ENCODE measurements at places on chromosomes 12 and 14.

GRCh38 chr12:25151476-25151875, 43.5 kb downstream of the DNAI7 start:
- peak; percentile 83 for DNase-seq

DNA sequence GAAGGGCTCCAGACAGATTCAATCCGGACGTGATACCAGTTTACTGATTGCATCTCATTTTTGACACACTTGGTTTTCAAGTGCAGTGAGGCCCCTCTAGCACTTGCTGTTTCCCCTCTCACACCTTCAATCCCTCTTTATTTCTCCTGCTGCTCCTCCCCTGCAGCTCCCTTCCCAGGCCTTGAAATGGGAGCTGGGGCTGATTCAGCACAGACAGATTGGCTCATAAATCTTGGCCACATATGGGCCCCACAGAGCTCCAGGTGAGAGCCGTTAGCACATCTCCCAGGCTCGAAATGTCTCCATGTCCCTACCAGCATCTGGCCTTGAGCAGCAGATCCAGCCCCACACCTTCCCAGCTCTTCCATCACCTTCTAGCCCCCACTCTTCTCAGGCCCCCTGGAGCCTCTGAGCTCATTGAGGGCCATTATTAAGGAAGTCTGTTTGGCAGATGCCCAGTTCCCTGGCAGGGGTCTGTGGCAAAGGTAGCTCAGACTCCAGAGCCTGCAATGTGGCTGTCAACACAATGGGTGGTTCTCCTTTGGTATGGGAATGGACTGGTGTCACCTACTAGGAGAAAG, 220.3 kb upstream of the FKBP4 start:
- no peak for DNase-seq

GRCh38 chr12:60805364-60805763, 1209.5 kb downstream of the SLC16A7 start:
- DNase-seq: no peak

GRCh38 chr14:20278414-20278813, 27.3 kb downstream of the TTC5 start:
- no peak for DNase-seq

- DNase-seq: peak; percentile 32
Observed at GRCh38 chr14:106872611-106873446, 1346.4 kb downstream of the TMEM121 start.

DNA sequence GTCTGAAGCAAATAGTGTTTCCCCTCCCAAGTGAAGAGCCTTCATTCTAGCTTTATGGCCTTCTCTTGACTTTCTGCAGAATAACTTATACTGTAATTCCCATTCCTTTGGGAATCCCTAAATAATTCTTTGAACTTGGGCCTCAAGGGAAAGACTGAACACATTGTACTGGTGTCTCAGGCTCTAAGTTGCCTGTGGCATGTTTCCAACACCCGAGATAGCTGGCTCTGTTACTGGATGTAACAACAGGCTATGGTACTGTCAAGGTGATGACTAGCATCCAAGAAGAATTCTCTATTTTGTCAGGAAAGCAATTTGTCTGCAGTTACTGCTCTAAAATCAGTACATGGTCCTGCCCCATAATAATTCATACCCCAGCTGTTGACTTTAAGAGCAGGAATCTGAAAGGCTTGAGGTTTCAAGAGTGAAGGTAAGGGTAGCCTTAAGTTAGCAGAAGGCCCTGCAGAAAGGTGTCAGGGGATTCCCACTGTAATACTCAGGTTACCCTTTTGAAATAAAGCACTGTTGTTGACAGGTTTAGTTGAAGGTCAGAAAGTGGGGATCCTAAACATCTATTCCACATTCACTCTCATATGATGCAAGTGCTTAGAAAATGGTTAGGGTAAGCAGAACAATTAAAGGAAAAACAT, 5.2 kb downstream of the GPX2 start:
- no peak for DNase-seq

- no peak for DNase-seq
Observed at GRCh38 chr12:5154091-5154490, 110.4 kb downstream of the KCNA5 start.

DNA sequence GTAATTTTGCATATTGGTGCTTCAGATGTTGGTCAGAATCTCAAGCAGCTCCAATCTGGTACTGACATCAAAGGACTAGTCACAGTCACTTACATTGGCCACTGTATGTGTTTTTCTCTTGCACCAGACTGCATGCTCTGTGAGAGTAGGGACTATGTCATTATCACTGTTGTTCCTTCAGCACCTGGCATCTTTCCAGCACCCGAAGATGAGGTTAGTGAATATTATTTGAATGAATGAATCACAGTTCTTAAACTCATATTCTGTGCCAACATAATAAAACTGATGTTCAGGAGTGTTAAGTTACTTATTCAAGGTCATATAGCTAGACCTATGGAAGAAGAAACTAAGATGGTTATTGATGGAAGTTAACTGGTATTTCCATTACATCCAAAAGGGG, 204.5 kb upstream of the TBX3 start:
- DNase-seq: no peak

- DNase-seq: no peak
Observed at GRCh38 chr14:70822530-70823185, 13.3 kb upstream of the MAP3K9 start.

DNA sequence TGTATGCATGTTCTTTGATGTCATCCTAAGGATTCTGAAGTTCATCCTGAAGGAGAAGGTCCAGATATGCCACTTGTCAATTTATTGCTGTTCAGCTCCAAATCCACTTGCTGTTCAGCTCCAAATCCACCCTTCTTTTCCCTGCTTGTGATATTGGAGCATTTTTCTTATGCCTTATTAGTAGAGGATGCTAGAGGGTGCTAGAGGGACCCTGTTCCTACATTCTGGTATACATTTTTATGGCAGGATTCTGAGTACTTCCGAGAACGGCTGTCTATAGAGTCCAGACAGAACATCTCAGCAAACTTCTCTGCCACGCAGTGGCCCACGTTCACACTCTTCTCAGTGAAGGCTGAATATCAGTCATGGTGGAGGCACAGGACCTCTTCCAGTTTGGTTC, 406.7 kb downstream of the NOVA1 start:
- no peak for DNase-seq

DNA sequence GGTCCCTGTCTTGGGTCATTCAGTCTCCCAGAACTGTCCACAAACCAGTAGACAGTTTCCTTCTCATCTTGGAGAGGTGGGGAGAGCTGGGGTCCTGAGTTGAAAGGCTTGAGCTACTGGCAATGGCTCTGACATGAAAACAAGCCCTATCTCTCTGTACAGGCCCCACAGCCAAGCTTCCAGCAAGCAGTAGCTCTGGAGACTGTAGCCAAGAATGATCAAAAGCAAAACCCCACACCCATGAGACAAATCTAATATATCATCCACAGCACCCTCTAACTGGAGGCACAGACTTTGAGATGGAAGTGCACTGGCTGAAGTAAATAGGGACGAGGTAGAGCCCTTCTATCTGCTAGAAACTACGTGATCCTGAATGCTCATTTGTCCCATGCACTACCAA, 40.9 kb downstream of the RERG start:
- no peak for DNase-seq

GRCh38 chr14:88181072-88181471, 142.0 kb downstream of the KCNK10 start:
- DNase-seq: no peak

- no peak for DNase-seq
Observed at GRCh38 chr12:131217024-131217586, 263.4 kb downstream of the ADGRD1 start.

GRCh38 chr14:55756078-55756477, 176.1 kb downstream of the KTN1 start:
- DNase-seq: no peak

- no peak for DNase-seq
Observed at GRCh38 chr12:49789992-49790391, 38.2 kb downstream of the NCKAP5L start.

- DNase-seq: no peak
Observed at GRCh38 chr12:77940567-77940966, 109.9 kb downstream of the NAV3 start.

DNA sequence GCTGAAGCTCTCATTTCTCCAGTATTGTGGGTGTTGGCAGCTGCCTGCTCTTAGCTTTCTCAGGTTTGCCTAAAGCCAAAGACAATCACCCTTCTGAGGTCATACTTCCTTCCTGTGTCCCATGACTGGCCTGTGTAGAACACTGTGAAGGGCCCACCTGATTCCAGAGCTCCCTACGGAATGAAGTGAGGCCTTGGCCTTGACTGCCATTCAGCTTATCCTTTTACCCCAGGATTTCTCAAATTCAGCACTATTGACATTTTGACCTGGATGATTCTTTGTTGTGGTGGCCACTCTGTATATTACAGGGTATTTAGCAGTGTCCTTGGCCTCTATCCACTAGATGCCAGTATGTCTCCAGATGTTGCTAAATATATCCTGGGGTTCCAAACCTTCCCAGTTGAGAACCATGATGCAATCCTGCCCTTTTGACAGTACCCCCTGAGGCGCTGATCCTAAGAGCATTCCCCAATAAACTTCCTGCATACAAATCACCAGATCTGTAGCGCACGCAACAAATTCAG, 112.3 kb upstream of the KRR1 start:
- DNase-seq: peak; percentile 83

DNA sequence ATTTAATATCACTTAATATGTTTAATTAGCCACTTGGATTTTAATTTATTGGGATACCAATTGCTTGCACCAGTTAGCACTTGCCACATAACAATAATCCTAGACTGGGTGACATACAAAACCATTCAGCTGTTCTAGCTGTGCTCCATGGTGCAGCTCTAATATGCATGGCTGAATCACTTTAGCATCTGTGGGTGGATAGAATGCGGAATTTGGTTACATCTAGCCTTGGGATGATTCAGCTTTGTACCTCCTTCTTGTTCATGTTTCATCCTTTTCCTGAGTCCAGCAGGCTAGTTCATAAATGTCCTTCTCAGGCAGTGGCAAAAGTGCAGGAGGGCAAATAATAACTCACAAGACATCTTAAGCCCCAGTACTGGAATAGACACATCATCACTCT, 1263.0 kb downstream of the LRFN5 start:
- no peak for DNase-seq

- no peak for DNase-seq
Observed at GRCh38 chr14:22865424-22866405, 5.8 kb upstream of the LRP10 start.

- no peak for DNase-seq
Observed at GRCh38 chr12:58491306-58491705, 429.0 kb downstream of the LRIG3 start.

GRCh38 chr12:112645586-112645985, 146.0 kb upstream of the RPH3A start:
- DNase-seq: no peak

DNA sequence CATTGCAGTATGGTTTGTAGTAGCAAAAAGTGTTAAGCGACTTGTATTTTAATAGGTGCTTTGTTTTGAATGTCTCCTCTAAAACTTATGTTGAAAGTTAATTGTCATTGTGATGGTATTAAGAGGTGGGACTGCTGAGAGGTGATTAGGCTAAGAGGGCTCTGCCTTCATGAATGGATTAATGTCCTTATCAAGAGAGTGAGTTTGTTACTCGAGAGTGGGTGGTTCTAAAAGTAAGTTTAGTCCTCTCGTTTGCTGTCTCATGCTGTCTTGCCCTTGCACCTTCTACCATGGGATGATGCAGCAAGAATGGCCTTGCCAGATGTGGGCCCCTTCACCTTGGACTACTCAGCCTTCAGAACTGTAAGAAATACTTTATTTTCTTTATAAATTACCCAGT, 17.4 kb downstream of the ZDHHC17 start:
- no peak for DNase-seq

GRCh38 chr14:103239751-103240150, 94.3 kb upstream of the EIF5 start:
- DNase-seq: no peak

GRCh38 chr12:22821985-22822384, 197.0 kb downstream of the ETNK1 start:
- no peak for DNase-seq

DNA sequence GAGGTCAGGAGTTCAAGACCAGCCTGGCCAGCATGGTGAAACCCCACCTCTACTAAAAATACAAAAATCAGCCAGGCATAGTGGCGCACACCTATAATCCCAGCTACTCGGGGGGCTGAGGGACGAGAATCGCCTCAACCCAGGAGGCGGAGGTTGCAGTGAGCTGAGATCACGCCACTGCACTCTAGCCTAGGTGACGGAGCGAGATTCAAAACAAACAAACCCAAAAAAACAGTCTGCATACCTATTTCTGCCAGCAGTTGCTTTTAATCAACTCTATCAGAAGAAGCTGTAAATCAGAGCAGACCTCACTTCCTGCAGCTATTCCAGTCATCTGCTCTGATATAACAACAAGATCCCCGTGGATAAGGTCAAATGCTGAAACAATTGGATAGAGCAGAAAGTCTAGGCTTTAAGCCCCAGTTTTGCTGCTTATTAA, 50.5 kb downstream of the LIMA1 start:
- no peak for DNase-seq

- no peak for DNase-seq
Observed at GRCh38 chr14:100448376-100448775, 125.2 kb downstream of the SLC25A47 start.

DNA sequence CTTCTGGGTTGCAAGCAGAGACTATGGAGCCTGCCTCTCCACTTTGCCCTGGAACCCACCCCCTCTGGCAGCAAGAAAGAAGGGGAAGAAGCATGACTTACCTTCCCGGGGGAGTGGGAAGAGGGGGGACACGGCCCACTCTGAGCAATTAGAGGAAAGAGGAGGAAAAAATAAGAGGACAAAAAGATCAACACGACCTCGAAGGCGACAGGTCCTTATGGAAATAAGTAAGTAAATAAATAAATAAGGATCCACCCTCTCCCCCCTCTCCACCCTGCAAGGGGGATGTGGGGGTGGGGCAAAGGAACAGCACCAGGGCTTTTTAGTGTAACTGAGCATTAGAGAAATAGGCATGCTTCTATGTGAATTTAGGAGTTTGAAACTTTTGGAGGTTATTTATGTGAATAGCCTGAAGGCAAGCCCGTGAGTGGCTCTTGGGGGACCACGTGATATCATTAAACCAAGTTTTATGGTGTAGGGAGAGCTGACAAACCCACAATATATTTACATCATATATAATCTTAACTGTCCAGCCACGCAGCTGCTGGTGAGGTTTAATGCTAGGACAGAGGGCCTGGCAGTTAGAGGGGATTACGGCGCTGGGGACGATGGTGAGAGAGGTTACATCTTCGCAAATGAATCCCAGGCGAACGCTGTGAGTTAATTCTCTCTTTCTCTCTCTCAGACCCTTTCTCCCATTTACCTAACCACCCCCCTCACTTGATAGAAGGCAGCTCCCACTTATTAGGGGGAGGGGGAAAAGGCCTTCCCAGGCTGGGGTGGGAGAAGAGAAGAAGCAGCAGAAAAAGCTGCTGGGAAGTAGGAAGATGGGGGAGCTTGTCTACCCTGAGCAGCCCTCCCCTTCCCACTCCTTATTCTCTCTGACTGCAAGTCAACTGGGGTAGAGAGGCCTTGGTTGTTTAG, 4.8 kb downstream of the HOXC5 start:
- DNase-seq: no peak

DNA sequence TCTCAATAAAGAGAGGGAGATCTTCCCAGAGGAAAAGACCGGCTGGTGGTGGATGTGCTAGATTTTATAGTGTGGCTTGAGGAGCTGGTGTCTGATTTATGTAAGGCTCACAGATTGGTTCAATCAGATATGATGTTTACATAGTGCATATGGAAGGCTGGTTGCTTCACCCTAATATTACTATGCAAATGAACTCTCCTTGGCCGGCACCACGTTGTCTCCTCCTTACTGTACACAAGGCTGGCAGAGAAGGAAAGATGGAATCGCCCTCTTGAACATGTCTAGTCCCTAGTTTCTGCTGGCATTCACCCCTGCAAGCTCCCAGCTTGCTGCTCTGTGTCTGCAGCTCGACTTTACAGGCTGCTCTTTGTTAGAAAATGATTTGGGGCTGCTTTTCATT, 8.9 kb downstream of the FAM186A start:
- DNase-seq: no peak

Data from SW 1271 (cell line).